ENCODE measurements at places on chromosomes 5 and 9. TPM values are rescaled to one million over a fixed set of nuclear protein-coding genes. Genes with fewer than 3 reads are reported as not detected.

OTULIN gene
- total RNA-seq, result 20.0 TPM

GCNT1 gene
- total RNA-seq, result 1.5 TPM

CD72 gene
- total RNA-seq, result not detected

APBB3 gene
- 4.9 TPM for total RNA-seq

IGFBPL1 gene
- not detected for total RNA-seq

COL15A1 gene
- 10.0 TPM for total RNA-seq

LYSMD3 gene
- total RNA-seq, result 17.9 TPM

BSPRY gene
- not detected for total RNA-seq

CHSY3 gene
- total RNA-seq, result 1.2 TPM

Measured in mammary microvascular endothelial cell (primary cell).